ENCODE measurements at places on chromosomes 2 and 18. TPM values are rescaled to one million over a fixed set of nuclear protein-coding genes. Genes with fewer than 3 reads are reported as not detected.

Gene C2orf81
- 11.3 TPM for total RNA-seq

GRCh38 chr2:127707890-127708648, 6.8 kb downstream of the SFT2D3 start:
- DNase-seq, result no peak

DNA sequence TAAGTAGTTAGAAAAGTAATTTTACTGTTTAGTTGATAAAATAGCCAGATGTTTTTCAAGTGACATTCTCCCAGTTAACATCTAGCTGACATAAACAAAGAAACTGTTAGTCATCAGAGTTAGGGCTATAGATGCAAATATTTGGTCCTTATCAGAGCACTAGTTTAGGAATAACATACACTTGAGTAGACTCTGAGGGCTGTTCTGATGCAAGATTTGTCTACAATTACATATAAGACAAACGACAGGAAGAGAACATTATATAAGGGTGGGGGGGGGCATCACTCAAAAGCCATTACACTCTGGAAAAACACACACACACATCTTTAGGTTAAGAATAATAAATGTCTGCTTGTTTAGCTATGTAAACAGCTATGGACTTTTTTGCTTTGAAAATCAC, 554.4 kb upstream of the LRRTM1 start:
- DNase-seq, result no peak

- DNase-seq, result no peak
These were observed 782.3 kb downstream of the GALR1 start for GRCh38 chr18:78031991-78032390.

GRCh38 chr2:41829052-41829451, 218.8 kb upstream of the PKDCC start:
- no peak for DNase-seq

Gene EVX2
- not detected for total RNA-seq

DNA sequence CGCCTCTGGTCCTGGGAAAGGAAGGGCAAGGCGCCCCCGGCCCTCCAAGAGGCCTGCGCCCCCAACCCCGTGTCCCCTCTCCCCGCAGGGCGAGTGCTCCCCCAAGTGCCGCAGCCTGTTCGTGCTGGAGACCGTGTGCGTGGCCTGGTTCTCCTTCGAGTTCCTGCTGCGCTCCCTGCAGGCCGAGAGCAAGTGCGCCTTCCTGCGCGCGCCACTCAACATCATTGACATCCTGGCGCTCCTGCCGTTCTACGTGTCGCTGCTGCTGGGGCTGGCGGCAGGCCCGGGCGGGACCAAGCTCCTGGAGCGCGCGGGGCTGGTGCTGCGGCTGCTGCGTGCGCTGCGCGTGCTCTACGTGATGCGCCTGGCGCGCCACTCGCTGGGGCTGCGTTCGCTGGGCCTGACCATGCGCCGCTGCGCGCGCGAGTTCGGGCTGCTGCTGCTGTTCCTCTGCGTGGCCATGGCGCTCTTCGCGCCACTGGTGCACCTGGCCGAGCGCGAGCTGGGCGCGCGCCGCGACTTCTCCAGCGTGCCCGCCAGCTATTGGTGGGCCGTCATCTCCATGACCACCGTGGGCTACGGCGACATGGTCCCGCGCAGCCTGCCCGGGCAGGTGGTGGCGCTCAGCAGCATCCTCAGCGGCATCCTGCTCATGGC, 52.4 kb downstream of the SLC66A2 start:
- no peak for DNase-seq

Gene NEB
- 1.6 TPM for total RNA-seq

DNA sequence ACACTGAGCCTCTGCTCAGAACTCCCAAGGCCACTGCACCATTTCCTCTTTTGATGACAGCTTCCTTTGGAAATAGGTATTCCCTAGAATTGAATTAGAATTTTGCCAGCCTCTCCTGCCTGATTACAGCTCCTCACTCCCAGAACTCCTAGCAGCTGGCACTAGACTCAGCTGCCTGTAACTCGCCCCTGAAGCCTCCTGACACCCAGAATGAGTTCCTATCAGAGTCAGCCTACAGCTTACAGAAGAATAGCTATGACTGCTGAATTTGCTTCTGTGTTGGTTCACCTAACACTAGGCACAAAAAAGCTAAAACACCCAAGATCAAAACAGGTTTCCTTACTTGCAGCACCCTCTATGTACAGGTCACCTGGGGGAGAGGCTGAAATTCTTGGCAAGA, 108.2 kb upstream of the PTPRM start:
- no peak for DNase-seq

DNA sequence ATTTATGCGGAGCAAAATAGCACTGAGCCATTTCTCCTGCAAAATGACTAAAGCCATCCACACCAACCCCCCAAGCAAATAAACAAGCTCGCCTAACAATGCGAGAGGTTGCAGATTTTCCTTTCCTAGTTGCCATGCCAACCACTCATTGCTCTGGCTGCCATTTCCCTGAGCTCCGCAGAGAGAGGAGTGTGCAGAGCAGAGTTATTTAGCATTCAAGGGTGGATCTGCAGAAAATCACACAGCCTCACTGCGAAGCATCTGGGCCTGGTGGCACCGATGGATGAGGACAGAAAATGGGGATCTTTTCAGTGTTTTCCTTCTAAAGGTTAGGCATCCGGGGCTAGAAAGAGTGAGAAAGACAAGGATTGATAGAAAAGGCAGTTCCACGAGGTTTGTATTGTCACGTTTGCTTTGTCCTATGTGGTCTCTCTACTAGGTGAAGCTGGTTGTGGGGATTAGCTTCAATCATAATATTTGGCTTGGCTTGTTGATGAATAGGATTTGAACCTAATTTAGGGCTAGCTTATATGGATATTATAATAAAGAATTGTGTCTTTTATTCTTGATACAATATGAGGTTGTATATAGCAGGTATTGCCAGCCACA, 110.2 kb upstream of the UNC80 start:
- no peak for DNase-seq

DNA sequence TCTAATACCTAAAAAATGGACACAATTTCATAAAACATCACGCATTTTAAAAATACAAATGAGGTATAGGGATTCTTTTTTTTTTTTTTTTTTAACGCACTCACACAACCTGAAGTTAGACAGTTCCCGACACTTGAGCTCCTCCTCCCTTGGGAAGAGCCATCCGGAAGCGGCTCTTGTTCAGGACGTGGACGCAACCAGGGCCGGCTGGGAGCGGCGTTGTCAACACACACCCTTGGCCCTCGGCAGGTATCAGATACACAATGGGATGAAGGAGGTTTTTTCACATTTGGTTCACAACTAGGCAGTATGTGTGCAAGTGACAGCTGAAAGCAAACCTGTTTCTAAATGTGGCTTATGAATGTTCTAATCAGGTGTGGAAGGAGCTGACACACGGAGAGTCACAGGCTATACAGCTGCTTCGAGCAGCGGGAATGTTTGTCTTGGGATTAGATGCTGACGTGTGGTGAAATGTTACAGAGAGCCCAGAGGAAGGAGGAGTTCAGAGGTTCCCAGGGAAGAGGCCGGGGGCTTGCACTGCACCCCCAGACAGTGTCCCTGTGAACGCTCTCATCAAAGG, 111.1 kb downstream of the PXDN start:
- no peak for DNase-seq

Gene COL5A2
- 4.5 TPM for total RNA-seq

DNA sequence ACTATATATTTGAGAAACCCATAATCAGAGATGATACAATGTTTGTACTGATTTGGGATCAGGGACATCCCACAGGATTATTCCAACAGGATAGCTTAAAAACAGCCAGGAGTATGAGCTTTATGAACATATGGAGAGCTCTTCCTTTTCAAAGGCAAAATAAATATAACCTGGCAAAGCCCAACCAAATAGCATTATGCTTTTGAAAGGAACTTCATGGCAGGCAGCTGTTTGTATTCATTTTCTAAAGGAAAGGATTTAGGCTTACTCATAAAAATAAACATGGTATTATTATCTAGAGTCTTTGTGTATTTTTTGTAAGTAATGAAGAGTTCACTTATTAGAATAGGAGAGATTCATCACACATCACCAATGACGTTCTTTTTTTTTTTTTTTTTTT, 44.4 kb downstream of the CCDC195 start:
- no peak for DNase-seq

GRCh38 chr2:6880200-6880733, 2.7 kb downstream of the RSAD2 start:
- no peak for DNase-seq

- no peak for DNase-seq
These were observed 118.6 kb downstream of the RBMS1 start for GRCh38 chr2:160375037-160375436.

Gene WDR12
- total RNA-seq, result 62.2 TPM

Gene ACADL
- 0.55 TPM for total RNA-seq

- no peak for DNase-seq
These were observed 17.1 kb upstream of the TTC21B start for GRCh38 chr2:165970663-165971062.

GRCh38 chr2:131641414-131642206, 113.9 kb downstream of the CCDC74A start:
- no peak for DNase-seq

Gene MOCOS
- 2.0 TPM for total RNA-seq

GRCh38 chr18:51070545-51070944, 40.5 kb downstream of the SMAD4 start:
- DNase-seq, result no peak

DNA sequence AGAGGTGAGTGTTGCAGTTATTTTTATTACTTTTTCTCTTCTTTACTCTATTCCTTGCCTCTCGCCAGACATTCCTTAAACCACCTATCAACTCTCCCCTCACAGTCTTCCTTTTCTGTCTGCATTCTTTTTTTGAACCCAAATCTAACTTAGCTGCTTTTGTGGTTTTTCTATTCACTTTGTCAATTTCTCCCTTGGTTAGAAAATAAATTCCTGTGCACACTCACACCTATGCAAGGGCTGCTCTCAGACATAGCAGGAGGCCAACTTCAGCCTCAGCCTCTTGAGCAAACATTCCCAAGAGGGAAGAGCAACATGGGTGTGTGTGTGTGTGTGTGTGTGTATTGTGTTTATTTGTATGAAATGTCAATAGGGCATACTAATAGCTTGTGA, 808.6 kb downstream of the RNF144A start:
- no peak for DNase-seq

GRCh38 chr2:126858013-126858412, 40.7 kb upstream of the TEX51 start:
- DNase-seq, result no peak

DNA sequence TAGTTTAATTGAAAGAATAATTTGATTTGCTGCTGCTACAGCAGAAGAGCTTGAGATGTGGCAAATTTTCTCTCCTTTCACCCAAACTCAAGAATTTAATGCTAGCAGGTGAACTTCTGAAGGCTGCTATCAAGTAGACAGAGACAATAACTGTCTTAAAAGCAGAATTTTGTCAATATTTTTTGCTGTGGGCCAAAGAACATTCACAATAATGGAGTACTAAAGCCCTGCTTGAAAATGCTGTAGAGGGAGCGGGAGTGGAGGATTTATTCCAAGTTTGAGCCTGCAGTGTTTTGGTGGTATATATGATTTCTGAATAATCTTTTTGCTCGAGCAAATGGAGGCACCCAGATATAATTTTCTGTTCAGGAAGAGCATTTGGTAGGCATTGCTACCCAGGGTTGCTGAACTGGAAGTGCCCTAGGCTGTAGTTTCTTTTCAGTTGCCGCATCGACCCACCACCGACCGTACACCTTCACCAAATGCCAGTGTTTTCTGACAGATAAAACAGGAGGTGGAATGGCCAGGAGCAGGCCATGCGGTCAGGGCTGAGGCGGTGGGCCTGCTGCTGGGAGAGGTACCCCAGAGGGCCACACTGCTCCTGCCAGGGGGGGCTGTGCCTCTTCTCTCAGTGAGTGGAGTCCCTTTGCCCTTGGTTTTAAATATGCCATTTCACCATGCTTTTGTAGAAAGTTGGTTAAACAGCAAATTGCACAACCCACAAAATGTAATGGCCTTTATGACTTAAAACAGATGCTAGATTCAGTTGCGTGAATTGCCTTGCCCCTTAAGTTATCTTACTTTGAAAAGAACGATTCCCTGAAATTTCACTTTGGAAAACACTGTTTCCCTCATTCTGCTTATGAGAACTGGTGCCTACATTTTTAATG, 36.4 kb downstream of the TSHZ1 start:
- DNase-seq, result no peak

DNA sequence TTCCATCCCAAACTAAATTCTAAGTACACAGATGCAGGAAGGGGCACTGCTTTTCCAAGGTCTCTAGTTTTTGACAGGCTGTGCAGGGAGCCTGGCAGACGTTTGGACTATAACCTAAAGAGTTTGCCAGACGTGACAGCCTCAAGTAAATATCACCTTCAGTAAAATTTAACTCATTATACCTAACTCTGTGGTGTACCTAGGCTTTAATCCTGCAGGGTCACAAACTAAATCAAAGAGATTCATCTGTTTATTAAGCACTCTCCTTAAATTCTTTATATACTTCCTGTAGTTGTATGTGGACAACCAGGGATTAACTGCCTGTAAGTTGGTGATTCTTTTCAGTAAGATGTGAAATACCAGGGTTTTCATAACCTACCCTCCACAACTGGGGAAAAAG, 92.9 kb downstream of the ACVR1 start:
- no peak for DNase-seq

Gene GNAL
- 10.5 TPM for total RNA-seq

- DNase-seq, result no peak
These were observed 244.7 kb downstream of the KCNS3 start for GRCh38 chr2:18123211-18123570.

- DNase-seq, result no peak
These were observed 80.4 kb upstream of the RNU4ATAC start for GRCh38 chr2:121450301-121450700.

DNA sequence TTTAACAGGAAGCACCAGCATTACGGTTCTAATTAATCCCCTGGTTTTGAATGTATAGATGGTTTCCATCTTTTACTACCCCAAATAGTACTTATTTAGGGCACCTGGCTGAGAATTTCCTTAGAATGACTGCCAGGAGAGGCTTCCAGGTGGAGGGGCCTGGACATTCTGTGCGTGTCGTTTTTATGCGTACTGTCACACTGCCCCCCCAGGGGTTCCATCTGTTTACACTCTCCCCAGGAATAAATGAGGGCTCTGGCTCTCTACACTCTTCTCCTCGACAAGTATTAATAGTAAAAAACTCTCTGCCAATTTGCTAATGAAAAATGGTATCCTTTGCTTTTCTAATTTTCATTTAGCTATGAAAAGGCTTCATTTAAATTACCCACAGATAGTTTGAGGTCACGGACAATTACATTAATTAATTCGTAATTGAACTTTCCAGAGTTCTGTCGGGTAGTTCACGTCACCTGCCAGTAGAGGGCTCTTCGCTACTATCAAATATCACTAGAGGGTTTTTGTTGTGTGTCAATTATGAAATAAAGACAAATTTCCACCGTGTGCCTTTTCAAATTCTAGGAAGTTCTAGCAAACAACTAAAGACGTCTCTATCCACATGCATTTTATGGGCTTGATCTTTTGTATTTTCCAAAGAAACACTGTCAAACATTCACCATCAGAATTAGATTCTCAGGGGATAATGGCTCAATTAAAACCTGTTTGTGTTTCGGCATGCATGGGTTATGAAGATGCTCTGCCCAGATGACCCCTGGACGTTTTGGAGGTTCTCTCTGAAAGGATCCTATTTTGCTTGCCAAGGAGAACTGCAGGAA, 88.8 kb upstream of the ASB18 start:
- DNase-seq, result no peak

- DNase-seq, result no peak
These were observed 102.0 kb downstream of the MAP2 start for GRCh38 chr2:209525834-209526281.

Gene SPATA3
- total RNA-seq, result not detected
